Islet precursor cell (in vitro differentiated cells): ENCODE measurements at places on chromosomes 16 and 17.

DNA sequence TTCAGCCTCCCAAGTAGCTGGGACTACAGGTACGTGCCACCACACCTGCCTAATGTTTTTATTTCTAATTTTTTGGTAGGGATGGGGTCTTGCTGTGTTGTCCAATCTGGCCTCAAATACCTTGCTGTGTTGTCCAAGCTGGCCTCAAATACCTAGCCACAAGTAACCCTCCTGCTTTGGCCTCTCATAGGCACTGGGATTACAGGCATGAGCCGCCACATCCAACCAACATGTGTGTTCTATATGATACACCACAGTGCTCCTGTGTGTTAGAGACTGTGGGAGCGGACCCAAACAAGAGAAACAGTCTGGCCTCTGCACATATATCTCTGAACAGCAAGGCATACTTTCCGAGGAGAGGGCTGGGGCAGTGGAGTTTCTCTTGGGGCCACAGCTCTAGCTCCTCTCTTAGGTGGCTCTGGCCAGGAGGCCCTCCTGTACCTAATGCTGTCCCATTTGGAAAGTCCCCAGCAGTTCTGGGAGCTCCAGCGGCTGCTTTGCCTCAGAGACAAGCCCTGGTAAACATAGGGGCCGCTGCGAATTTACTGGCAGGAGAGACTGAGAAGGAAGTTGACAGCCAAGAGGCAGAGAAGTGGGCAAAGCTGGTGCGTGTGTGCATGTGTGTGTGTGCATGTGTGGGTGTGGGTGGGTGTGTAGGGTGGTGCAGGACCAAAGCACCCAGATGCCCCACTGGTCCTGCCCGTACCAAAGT, 95.0 kb downstream of the RAB11FIP4 start:
- peak; percentile 57 for DNase-seq

DNA sequence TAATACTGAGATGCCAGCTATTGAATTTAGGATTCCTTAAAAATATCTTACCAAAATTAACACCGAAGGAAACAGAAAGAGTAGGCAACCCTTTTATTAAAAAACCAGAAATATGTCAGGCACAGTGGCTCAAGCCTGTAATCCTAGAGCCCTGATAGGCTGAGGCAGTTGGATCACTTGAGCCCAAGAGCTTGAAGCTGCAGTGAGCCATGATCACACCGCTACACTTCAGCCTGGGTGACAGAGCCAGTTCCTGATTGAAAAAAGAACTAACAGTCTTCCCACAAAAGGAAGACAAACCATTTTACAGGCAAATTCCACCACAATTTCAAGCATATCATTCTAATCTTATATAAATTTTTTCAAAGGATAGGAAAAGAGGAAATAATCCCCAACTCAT, 15.6 kb downstream of the SLFN12 start:
- no peak for DNase-seq

GRCh38 chr16:16029431-16030011, 80.1 kb downstream of the ABCC1 start:
- no peak for DNase-seq

- DNase-seq: no peak
Observed at GRCh38 chr16:56880176-56880575, 15.2 kb downstream of the SLC12A3 start.

- DNase-seq: peak; percentile 12
Observed at GRCh38 chr17:67542219-67543114, 165.4 kb downstream of the PITPNC1 start.

- DNase-seq: no peak
Observed at GRCh38 chr17:1986783-1987451, 38.2 kb downstream of the RTN4RL1 start.

DNA sequence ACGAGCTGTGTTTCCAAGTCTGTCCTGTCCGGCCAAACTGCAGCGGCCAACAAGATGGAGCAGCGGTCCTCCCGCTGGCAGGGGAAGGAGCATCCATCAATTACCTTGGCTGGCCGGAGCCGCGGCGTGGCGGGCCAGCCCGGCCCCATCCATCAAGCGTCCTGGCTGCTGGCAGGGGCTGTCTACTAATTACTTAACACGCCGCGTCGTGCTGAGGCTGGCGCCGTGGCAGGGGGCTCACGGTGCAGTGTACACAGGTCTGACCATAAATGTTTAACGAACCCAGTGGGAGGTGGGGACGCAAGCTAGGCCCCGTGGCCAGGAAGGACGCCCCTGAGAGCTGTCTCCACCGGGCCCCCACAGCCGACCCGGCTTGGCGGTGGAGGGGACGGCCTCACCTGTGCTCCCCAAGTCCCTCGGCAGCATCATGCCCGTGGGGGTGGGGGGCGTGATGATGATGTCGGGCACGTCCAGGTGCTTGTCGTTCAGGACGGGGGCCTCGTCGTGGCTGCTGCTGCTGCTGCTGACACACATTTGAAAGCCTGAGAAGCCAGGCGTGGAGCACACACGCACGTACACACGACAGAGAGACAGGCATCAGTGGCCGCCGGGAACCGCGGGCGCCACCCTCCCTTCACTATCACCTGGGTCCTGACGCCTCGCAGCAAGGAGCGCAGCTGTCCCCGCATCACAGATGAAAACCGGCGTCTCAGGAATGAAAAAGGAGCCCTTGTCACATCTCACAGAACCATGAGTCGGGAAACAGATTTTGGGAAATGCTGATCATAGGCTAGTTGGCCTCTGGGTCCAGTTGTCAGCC, 21.2 kb upstream of the GINS2 start:
- no peak for DNase-seq

DNA sequence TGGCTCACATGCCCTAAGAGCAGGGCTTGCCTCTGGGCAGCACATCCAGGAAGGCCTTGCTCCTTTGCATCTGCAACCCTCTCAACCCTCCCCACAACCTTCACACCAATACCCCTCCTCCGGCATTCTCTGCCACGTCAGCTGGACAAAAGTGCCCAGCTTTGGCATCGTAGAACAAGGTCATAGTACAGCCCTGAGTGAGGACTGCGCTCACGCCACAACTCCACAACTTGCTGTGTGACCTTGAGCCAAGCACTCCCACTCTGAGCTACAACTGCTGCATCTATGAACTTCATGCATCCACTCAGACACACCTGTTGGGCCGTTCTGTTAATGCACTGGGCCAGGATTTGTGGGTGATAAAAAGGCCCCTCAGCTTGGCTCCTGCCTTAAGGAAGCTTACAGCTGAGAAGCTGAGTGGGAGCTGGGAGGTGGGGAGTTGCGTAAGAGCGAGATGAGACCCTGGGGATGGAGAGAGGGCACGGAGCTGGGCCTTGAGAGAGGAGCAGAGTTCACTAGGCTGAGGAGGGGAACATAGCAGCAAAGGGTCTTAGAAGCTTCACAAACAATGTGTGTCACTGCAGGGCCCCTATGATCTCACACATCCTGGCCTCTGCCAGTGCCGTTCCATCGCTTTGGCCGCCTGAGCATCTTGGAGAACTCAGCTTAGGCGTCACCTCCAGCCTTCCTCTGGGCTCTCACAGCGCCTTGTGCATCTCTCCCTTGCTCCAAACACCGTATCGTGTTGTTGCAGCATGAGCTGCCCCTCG, 8.6 kb upstream of the MRC2 start:
- DNase-seq: peak; percentile 52

GRCh38 chr16:11452746-11453389, 107.6 kb downstream of the RMI2 start:
- no peak for DNase-seq

- no peak for DNase-seq
Observed at GRCh38 chr16:67030221-67030962, 1.4 kb downstream of the CBFB start.

GRCh38 chr16:66199189-66199588, 167.3 kb upstream of the CDH5 start:
- DNase-seq: no peak

DNA sequence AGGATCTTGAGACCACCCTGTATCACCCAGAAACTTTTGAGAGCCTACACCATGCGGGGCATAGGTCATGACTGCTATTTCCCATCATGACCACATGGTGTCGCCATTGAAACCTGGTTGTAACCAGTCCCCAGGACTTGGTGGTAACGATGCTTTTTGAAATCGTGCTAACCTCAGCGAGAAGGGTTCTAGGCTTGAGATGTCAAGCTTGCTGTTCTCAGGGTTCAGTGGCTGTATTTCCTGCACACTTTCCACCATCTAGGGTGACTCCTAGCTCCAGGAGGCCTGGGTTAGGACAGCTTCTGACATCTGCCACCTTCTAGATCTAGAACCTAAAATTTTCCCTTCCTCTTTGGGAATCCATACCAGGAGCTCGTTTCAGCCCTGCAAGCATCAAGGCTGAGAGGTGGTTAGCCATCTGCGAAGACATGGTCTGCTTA, 13.0 kb upstream of the SPNS3 start:
- DNase-seq: peak; percentile 88

DNA sequence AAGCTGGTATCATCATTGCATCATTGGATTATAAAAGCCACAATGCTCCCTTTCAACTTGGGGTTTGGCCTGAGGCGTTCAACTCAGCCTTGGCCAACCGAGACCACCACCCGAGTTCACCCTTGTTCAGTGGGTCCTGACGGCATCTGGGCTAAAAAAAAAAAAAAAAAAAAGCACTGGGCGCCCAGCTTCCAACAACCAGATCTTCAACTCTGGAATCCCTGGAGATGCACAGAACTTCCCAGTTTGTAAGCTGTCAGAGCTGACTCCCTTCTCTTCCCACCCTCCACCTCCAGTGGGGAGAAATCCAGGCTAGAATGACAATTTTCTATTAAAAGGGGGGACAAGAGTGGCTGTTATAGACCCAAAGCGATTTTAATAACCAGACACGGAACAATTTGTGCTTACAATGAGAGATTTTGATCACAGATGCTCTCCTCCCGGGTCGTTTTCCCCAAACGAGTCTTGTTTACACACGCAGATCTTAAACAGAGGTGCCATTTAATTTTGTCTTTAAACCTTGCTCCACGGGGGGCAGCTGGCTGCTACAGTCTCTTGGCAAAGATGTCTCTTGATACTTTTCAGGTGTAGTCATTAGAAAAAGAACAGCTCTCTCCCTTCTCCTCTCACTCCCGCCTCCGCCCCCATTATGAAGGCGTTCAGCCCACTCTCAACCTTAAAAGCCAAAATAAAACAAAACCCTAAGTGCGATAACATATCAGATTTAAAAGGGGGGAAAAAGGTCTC, 26.9 kb downstream of the GPRC5B start:
- no peak for DNase-seq
